ENCODE measurements at places on chromosomes 3 and 15.

DNA sequence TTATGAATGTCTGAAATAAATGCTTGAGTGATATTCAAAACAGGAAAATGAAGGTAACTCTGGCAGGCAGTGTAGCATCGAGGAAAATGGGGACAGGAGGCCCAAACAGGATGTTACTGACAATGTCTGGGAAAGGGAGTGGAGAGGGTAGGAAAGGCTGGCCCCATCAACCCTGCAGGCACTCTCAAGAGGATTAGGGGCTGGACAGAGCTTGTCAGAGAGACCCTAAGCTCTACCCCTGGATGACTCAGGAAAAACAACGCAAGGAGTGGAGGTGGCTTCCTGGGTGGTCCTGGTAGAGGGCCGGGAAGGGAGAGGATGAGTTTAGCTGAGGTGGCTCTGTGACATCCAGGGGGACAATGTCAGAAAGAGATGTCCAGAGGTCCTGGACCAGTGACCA, 106.0 kb downstream of the RYK start:
- DNase-seq, result no peak

DNA sequence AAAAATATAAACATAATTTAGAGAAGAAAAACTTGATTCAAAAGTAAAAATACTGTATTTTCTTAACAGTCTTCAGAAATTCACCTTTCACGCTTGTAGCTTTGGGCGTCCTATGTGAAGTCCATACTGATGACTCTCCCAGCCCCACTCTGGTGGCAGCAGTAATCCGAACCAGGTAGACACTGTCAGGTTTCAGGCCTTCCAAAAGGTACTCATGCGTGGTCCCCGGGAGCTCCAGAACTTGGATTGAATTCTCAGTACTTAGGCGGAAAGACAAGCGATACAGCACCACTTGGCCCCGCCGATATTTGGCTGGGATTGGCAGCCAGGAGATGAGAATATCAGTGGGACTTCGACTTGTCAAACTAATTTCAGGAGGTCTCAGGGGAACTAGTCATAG, 69.7 kb downstream of the PRTG start:
- no peak for DNase-seq

DNA sequence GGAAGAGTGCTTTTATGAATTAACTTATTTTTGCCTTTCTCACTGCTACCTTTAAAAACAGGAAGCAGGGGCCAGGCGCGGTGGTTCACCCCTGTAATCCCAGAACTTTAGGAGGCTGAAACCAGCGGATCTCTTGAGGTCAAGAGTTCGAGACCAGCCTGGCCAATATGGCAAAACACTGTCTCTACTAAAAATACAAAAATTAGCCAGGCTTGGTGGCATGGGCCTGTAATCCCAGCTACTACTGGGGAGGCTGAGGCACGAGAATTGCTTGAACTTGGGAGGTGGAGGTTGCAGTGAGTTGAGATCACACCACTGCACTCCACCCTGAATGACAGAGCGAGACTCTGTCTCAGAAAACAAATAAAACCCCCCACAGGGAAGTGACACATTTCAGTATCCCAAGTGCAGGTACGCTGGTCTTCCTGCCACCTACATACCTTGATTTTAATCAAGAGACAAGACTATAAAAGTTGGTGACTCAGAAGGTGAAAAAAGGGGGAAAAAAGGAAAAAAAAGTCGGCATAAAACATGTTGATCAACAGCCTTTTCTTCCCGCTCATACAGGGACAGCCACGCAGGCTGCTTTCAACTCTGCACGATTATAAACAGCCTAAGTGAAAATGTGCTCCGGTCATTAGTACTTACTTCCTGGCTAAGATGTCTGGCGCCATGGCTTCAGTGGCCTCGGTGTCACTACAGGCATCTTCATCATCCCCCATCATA, 18.8 kb downstream of the PPP1R2 start:
- DNase-seq, result no peak

GRCh38 chr3:127834771-127835170, 12.5 kb upstream of the MGLL start:
- DNase-seq, result no peak

DNA sequence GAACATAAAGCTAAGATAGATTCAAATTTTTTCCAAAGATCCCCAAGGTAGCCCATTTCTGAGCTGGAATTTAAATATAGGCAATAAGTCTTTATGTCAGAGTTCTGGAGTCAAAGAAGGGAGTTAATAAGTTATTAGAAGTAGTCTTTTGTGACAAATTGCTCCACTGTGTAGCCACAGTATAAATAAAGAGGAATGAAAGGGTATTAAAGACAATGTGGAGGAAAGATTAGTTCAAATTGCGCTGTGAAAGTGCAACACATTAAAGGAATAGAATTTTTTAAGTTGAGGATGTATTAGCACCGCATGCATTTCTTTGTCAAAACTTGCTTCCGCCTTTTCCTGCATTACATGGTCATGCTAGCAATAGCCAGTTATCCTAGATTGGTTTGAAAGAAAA, 666.6 kb upstream of the CCDC54 start:
- no peak for DNase-seq

- DNase-seq, result no peak
Measured at GRCh38 chr15:63256433-63257274, 20.8 kb upstream of the APH1B start.

GRCh38 chr15:84702961-84703482, 12.9 kb downstream of the SEC11A start:
- DNase-seq, result no peak

GRCh38 chr3:114609973-114610630, 316.3 kb downstream of the TIGIT start:
- no peak for DNase-seq

DNA sequence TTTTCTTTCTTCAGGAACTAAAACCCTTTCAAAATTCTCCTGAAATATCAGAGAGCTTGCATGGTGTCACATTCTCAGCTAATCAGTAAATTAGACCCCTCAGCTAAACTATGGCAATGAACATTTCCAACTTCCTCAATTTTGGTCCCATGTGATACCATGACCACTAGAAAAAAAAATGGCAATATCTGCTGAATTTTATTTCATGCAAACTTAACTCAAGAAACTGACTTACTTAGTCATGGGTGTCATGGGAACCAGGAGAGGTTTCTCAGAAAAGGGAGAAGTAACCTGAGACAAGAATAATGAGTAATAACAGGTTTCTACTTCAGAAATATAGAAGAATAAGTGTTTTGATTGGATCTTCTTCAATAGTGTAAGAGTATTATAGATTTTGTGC, 784.6 kb upstream of the ALCAM start:
- no peak for DNase-seq

DNA sequence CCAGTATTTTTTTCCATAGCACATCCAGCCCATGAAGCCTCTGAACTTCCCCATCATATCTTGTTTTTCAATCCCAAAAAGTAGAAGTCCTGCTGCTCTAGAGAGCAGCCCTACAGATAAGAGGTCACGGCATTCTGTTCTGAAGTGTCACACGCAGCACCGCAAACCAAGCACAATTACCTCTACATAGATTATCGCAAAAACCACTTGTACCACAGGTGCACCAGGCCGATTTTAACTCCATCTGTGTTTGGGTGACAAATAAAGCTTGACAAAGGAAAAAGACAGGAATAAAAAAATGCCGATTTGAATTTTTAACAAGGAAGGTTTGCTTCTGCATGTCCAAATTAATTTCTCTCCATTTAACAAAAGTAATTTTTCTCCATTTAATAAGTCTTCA, 113.7 kb downstream of the MYO5A start:
- no peak for DNase-seq

DNA sequence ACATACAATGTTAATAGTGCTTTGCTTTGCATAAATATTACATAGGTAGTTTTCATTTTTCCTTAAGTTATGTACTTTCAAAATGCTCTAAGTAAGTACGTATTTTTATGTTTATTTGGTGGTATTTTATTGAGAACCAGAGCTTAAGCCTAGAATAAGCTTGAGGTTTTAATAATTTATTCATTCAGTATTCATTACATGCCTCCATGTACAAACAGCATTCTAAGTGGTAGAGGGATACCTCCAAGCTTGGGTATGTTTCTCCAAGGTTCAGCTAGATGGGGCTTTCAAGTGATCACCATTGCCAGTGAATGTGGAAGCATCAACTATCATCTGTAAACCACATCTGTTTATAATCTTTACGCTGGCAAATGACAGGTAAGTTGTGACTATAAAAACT, 52.3 kb downstream of the PEAK1 start:
- DNase-seq, result no peak

DNA sequence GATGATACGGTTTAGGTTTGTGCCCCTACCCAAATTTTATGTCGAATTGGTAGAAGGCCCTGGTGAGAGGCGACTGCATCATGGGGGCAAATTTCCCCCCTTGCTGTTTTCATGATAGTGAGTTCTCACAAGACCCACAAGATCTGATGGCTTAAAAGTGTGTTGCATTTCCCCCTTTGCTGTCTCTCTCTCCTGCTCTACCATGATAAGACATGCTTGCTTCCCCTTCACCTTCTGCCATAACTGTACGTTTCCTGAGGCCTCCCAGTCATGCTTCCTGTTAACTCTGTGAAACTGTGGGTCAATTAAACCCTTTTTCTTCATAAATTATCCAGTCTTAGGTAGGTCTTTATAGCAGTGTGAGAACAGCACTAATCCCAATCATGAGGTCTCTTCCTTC, 381.2 kb downstream of the RSL24D1 start:
- no peak for DNase-seq

- DNase-seq, result no peak
Measured at GRCh38 chr3:39332525-39332924, 3.0 kb downstream of the CCR8 start.

GRCh38 chr15:74631935-74632560, 16.4 kb downstream of the CLK3 start:
- DNase-seq, result peak; percentile 69

GRCh38 chr3:188683032-188683521, 488.7 kb upstream of the TPRG1 start:
- DNase-seq, result no peak

GRCh38 chr3:13479332-13479581, 849 bp upstream of the HDAC11 start:
- DNase-seq, result peak; percentile 88

DNA sequence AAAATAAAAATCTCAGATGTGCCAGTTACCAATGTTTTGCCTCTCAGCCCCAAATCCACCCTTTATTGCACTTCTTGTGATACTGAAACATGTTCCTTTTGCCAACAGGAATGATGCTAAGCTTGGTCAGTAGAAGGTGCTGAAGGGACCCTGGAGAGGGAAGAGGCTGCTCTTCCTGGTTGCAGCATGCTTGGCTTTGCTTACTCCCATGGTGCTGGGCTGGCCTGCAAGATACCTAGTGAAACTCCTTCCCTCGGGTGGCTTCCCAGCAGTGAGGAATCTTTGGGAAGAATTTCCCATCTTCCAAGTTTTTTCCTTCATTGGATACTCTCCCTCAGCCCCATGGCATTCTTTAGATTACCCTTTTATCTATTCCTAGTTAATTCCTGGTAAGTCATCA, 151.8 kb upstream of the TGFBR2 start:
- DNase-seq, result no peak

- no peak for DNase-seq
Measured at GRCh38 chr15:45225506-45226273, 26.3 kb upstream of the SLC28A2 start.

DNA sequence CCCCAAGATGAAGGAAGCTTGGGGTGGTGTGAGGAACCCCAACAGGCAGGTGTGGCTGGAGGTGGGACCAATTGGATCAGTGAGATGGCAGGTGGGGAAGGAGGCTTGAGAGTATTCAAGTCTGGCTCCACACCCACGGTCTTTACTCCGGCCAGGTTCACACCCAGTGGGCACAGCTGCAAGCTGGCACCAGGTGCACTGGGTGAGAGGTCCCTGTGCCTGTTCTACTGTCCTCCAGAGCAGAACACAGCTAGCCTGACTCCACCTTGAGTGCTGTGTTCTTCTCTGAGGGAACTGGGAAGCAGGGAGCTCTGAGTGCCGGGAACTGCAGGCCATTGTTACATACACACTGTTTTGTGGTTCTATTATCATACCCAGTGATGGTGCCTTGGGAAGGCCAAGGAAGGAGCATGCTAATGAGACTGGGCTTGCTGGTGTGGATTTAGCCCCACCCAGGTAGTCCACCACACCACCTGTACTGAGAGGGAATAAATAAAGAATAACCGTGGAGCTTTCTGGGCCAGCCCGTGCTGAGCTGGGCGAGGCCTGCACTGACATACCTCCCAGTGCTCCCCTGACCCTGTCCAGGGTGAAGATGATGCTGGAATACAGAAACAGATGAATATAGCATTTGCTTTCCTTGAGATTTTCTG, 93.4 kb downstream of the ABHD5 start:
- DNase-seq, result no peak

- DNase-seq, result no peak
Measured at GRCh38 chr3:8365541-8365940, 136.1 kb upstream of the LMCD1 start.

- DNase-seq, result no peak
Measured at GRCh38 chr15:36407647-36408046, 171.8 kb upstream of the CDIN1 start.

DNA sequence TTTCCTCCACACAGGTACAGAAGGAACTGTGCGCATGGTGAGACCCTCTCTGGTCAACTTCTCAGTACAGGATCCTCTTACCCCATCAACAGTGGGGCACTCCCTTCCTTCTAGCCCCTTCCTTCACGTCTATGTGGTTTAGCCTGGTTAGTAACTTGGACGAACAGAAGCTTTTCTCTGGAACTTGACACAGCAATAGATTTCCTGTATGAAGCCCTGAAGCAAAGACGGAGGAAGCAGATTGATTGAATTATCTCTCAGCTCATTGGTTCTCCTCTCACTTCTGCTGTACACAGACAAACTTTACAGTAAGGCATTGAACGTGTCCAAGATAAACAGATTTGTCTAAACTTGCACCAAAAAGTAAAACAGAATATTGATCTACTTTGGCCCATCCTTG, at the start of gene CD200R1:
CD200R1 (minus strand) TSS at position 210 of the 400 bp plus-strand sequence. CDS start 246 bp downstream, outside the sequence.
- DNase-seq, result no peak

DNA sequence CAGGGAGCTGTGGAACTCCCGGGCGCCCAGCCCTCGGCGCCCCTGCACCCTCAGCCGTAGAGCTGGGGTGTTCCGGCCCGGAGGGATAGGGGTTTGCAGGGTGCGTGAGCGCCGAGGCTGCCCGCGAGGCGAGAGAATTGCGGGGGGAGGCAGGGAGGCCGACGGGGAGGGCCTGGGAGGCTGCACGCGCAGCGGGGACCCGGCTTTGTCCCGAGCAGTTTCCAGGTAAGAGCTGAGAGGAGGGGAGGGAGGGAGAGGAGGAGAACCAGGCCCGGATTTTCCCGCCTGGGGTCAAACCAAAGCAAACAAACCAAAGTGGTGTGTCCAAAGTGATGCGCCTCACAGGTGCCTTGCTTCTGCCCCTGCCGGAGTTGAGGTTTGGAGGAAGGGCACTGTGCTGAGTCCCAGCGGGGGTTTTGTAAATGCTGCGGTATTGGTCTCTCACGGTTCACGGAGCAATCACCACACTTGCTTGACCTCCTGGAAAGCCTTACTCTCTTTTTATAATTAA, 146.4 kb downstream of the TJP1 start:
- DNase-seq, result no peak

Measured in posterior cingulate gyrus (tissue), 11 donors.